ENCODE measurements at places on chromosomes 7 and 10. TPM values are rescaled to one million over a fixed set of nuclear protein-coding genes. Genes with fewer than 3 reads are reported as not detected.
A peak's percentile ranks its signal among the peaks of the same experiment; 100 is the strongest.

DNA sequence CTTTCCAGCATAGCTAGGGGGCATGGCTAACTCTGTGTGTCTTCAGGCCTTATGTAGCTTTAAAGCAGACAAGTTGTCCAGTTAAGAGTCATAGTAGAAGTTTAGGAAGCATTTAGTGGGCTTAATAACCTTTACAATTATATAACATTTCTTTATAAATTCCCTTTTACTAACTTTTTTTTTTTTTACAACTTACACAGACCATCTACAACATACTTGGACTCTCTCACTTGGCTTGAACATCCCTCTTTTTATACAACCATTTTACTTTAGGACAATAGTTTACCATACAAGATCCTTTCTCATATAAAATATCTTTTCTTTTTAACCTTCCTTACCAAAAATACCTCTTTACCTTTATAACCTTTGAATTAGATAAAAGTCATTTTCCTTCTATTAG is 26.3 kb downstream of the SP4 start:
- DNase-seq: peak; percentile 0

GRCh38 chr7:134073276-134073675 is 53.9 kb upstream of the LRGUK start:
- no peak for DNase-seq

Gene RRP12
- 16.3 TPM for polyA plus RNA-seq

DNA sequence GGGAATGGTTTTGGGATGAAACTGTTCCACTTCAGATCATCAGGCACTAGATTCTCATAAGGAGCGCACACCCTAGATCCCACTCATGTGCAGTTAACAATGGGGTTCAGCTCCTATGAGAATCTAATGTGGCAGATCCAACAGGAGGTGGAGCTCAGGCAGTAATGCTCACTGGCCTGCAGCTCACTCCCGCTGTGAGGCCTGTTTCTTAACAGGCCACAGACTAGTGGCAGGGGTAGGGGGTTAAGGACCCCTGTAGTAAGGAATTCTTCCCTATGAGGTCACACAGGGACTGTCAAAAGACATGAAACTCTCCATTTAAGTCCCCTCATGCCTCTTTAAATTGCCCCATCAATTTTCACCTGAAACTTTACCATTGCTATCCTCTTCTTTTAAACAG is 8.0 kb downstream of the HGF start:
- no peak for DNase-seq

- DNase-seq: no peak
These were observed 120.1 kb upstream of the PITRM1 start for GRCh38 chr10:3292636-3293035.
